ENCODE measurements at places on chromosomes 5 and 9. TPM values are rescaled to one million over a fixed set of nuclear protein-coding genes. Genes with fewer than 3 reads are reported as not detected.

CDKN2B gene
- 0.93 TPM for total RNA-seq

GRCh38 chr5:160363211-160363610 lies 7.2 kb downstream of the C1QTNF2 start:
- no peak for DNase-seq

- peak; percentile 43 for DNase-seq
Observed at GRCh38 chr9:93580654-93581380, 4.4 kb downstream of the PHF2 start.

DNA sequence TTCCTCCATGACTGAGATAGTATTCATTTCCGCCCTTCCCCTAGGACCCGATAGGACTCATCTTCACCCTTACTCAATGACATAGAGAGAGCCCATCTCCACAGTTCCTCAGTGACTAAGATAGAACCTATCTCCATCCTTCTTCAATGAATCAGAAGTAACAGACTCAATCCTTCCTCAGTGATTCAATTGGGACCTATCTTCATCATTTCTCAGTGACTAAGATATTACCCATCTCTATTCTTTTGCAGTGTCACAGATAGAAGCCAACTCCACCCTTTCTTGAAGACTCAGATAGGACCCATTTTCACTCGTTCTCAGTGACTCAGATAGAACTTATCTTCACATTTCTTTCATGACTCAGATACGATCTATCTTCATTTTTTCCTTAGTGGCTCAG lies 164.6 kb downstream of the FBXO4 start:
- no peak for DNase-seq

RMRP gene
- 13,056 TPM for total RNA-seq

PLAC8L1 gene
- not detected for total RNA-seq

- DNase-seq = no peak
Observed at GRCh38 chr9:6229619-6230018, 14.0 kb downstream of the IL33 start.

- DNase-seq = no peak
Observed at GRCh38 chr5:167320019-167320418, 971.4 kb upstream of the WWC1 start.

- peak; percentile 89 for DNase-seq
Observed at GRCh38 chr9:110125207-110125751, 82.7 kb downstream of the C9orf152 start.

- no peak for DNase-seq
Observed at GRCh38 chr5:170448221-170448620, 55.6 kb upstream of the KCNIP1 start.

TAF11L5 gene
- not detected for total RNA-seq

- DNase-seq = no peak
Observed at GRCh38 chr5:152118676-152119470, 194.2 kb upstream of the GLRA1 start.

- DNase-seq = no peak
Observed at GRCh38 chr9:134836406-134836970, 44.1 kb upstream of the FCN2 start.

GRCh38 chr5:133088064-133088463 lies 36.3 kb downstream of the HSPA4 start:
- DNase-seq = no peak

GFI1B gene
- total RNA-seq = 0.15 TPM

Data from left lobe of liver (tissue), 2 donors.